ENCODE measurements at places on chromosomes 7 and 10.

- DNase-seq = no peak
These were observed 43.0 kb upstream of the GRM3 start for GRCh38 chr7:86600506-86601290.

- DNase-seq = no peak
These were observed 17.7 kb upstream of the MINDY3 start for GRCh38 chr10:15877836-15878576.

GRCh38 chr10:649798-650440, 39.5 kb downstream of the DIP2C start:
- DNase-seq = no peak

- no peak for DNase-seq
These were observed 347.5 kb downstream of the DNAJB6 start for GRCh38 chr7:157684157-157684908.

DNA sequence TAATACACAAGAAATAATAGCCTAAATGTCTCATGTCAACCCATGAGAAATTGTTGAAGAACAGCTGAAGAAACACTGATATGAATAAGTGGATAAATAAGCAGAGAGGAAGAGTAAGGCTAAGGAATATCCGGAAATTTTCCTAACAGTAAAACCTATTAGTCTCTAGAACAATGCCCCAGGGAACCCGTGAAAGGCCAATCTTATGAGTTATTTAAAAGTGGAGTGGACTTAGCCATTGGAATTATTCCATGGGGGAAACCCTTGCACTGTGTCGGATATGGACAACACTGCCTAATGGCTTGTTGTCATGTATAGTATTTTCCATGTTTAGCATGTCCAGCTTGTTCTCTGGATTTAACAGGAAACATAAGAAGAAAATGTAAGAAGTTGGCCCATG, 217.2 kb upstream of the PLXNA4 start:
- no peak for DNase-seq

DNA sequence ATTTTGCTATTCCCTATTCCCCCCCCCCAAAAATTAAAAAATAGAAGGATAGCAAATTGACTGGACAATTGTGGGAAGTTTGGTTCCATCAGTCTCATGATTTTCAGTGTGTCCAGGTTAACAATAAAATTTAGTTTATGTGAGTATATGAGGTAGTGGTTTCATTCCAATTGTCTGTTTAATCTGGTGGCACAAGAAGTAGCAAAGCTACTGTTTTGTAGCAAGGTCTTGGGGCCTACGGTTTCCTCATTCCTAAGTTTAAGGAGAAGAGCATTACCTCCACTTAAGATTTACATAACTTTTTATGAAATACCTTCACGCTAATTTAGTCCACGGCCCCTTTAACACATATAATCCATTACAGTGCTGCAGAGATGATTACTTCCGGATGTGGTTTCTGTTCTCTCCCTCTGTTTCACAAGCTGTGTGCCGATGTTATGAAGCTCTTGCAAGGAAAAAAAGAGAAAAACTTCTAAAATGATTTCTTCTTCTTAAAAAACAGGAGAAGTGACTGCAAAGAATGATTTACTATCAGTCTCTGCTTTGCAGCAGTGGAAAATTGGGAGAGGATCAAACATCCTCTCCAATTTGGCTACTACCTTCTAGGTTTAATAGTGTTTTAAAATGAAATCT, 32.7 kb upstream of the NPVF start:
- DNase-seq = no peak

DNA sequence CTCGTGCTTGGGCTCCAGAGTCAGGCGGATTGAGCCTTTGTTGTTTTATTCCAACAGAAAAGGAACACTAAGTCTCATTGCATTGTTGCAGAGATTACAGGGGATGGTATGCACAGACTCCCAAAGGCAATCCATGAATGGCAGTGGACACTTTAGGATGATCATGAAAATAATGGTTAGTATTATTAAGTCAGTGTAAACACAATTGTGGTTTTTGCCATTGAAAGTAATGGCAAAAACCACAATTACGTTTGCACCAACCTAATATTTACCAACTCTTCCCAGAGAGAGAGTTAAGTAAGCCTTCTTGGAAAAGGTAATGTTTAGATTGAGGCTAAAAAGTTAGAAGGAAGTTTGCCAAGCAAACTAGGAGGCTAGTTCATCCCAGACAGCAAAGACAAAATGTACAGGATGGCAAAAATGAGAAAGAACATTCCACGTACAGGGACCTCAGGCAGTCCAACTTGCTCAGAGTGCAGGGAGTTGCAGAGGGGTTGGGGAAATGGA, 72.9 kb upstream of the AMPH start:
- no peak for DNase-seq

- DNase-seq = no peak
These were observed 22.8 kb downstream of the PRKAG2 start for GRCh38 chr7:151853896-151854719.
